DMS79 treated with DMSO at 0.1 percent for 48 hours (cell line): ENCODE measurements at places on chromosomes 1 and 21.
A peak's percentile ranks its signal among the peaks of the same experiment; 100 is the strongest.

DNA sequence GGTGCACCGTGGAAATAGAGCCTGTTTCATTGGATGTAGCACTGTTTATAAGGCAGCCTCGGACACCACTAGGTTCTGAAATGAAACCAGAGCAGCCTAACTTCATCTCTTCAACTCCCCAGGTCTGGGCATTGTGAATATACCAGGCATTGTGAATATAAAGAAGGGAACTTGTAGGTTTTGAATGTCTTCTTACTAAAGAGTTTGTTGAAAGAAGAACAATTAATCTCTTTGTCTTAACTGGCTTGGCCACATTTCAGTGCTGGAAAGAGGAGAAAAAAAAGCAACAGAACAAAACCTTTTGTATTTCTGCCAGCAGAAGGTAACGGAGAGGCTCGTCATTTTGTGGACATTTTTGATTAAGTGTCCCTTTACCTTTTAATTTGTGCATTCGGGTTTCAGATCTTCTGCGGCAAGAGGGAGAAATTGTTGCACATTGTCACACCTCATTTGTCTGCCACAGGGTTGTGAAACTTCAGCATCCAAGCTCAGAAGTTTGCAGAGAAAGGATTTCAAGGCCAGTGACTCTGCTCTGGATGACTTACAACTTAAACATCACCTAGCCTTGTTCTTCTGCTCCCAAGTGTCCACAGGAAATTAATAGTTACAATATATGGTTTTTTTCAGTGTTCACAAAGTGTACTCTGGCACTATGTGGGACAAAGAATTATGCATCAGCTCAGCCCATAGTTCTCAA, 158.3 kb downstream of the KAZN start:
- DNase-seq, result peak; percentile 34

DNA sequence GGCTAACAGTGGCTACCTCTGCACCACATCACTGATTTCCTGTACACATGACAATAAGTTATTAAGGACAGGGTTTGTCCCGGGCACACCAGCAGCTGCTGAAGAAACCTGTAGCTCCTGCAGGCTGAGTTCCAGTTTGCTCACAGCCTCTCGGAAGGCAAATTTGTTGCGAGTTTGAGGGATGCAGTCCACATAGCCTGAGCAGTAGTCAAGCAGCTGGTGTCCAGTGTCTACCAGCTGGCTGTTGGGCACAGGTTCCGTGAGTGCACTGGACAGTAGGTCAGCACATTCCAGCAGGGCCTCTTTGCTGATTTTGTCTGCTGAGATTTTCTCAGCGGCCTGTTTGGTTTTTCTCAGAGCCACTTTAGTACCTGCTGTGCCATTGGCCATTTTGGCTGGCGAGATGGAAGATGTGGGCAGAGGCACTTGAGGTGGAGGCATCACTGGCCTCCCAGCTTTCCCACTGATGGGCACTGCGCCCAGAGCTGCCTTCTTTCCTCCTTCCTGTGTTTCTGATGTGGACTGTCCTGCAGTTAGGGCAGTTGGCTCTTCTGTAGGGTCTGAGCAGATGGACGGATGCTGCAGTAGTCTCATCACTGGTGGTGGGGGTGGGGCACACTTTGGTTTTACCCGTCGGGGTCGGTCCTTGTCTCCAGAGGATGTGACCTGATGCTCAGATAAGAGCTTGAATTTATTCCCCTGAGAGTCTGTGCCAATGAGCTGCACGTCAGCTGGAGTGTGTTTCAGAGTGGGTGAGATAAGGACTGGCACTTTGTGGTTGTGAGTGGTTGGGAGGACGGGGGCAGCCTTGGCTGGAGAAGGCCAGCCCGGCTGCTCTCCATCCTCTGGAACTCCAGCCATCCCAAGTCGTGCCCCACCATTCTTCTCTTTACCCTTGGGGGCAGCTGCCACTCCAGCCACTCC, 26.1 kb downstream of the TOR3A start:
- DNase-seq, result no peak

- no peak for DNase-seq
These were observed 17.8 kb upstream of the SERTAD4 start for GRCh38 chr1:210214573-210215409.

DNA sequence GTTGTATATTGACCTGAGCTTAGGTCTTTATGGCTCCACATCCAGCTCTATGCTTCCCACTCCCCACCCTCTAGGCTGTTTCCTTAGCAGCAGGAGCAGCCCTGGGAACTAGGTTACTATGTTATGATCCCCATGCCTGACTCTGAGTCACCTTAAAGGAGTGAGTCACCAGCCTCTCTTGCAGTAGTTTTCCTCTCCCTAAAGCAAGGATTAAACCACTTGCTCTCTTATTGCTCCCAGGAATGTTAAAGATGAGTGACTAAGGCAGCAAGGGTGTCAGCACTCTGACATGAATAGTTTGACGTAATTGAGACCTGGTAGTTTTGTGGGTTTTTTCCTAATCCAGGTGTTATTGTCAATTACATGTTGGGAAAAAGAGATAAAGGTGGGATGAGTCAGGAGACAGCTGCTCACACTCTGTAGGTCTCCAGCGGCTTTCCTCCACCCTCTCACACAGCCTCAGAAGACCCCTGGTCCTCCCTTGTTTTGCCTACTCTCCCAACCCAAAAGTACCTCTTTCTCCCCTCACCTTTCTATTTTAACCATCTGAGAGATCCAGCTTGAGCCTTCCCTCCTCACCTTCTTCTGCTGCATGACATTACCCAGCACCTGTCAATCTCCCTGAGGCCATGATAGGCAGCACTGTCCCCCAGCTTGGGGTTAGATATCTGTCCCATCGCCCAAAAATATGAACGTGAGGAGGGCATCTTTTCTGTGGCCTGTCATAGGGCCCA, 369.1 kb upstream of the VAMP3 start:
- DNase-seq, result peak; percentile 12

GRCh38 chr1:25537153-25537831, 6.1 kb upstream of the LDLRAP1 start:
- no peak for DNase-seq

DNA sequence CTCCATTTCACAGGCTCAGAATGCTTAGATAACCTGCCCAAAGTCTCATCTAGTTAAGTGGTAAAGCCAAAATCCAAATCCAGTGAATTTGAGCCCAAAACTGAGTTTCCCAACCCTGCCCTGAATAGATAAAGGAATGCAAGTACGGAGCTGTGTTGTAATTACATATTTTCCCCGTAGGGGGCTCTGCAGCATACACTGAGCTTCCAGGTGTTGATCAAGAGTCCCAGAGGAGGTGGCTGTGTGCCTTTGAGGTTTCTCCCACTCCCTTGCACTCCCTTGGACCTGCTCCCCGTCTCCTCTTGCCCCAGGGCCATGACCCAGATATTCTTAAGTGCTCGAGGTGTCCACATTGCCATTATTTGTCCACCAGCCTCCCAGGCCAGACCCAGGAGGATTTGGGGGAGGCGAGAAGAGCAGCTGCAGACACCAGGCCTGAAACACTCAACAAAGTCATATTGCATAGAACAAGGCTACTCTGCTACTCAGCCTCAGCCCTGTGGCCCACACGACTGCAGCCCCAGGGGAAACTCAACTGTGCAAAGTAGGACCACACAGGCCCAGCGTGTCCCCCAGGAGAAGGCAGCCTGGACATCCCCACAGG, 18.4 kb upstream of the LY9 start:
- no peak for DNase-seq

GRCh38 chr1:8858112-8858668, 20.3 kb downstream of the ENO1 start:
- no peak for DNase-seq

DNA sequence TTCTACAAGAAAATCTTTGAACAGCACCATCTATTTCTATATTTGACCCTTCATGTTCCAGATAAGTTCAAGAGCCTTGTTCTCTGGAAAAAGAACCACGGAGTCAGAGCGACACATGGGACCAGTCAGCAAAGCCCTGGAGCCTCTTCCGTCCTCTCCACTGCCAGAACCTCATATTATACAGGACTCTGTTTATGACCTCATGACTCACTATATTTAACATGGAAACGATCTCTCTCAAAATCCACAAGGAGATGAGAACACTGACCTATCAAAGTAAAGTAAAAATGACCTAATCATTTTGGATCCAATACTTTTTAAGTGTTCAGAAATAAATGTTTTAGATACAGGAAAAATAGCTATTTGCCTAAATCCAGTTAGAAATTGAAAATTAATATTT, 124.6 kb upstream of the KRTAP19-8 start:
- no peak for DNase-seq

DNA sequence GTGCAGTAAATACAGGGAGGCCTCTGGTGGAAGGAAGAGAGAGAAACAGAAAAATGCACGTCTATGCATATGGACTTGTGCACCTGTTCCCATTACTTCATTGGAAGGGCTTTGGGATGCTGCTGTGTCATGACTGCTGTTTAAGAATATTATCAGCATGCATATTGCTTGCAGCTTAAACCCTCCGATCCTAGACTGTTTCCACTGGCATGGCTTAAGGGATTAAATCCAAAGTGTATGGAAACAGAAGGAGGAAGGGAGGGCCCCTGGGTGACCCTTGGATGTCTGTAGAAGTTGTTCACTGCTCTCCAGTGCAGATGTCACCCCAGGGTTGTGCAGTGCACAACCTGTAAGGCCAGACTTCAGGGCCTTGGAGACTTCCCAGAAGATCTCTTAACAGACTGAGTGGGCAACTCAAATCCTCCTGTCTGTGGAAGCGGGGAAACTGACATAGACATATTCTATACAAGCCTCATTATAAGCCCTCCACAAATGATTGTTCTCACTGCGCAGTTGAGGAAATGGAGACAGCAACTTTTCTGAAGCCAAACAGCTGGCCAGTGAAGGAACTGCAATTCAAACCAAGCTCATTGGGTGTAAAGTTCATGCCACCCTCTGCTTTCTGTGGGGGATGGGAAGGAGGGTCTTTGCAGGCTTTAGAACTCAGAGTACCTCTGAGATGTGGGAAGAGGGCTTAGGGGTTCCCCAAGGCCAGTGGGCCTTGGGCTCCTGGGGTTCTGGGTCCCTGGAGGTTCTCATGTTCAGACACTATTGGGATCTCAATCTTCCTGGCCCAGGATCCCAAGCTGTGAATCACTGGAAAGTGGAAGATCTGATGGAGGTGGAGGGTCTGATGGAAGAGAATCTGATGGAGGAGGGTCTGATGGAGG, 73.8 kb downstream of the UMODL1 start:
- no peak for DNase-seq

DNA sequence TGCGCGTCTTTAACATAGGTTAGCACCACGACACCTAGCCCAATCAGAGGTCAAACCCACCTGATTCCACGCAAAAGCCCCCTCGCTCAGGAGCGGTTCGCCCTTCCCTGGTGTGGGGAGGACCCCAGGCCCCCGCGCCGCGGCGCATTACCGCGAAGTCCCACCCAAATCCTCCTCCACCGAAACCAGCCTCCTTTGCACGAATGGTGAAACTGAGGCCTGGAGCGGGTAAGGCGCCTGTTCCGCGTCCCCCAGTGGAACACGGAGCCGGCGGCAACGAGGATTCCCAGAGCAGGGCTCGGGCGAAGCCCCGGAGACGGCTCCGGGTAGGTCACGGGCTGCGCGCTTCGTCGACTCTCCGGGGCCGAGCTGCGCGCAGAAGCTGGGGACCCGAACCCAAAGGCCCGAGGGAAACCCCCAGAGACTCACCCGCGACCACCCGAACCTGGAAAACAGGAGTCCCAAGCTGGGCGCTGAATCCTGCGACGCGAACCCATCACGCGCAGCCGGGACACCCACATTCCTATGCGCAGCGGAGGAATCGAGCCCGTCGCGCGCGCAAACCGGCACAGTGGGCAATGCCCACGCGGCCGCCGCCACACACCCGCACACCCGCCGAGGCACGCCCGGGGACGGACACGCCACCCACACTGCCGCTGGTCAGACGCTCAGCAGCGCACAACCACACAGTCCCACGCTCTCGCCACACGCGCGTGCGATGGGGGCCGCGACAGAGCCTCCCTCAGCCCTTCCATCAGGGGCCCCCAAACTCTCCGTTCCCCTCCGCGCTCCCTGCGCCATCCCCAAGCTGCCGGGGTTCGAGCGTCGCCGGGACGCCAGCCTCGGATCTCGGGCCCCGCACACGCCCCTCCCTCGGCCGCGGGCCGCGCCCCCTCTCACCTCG, 507 bp downstream of the GLIS1 start:
- no peak for DNase-seq

DNA sequence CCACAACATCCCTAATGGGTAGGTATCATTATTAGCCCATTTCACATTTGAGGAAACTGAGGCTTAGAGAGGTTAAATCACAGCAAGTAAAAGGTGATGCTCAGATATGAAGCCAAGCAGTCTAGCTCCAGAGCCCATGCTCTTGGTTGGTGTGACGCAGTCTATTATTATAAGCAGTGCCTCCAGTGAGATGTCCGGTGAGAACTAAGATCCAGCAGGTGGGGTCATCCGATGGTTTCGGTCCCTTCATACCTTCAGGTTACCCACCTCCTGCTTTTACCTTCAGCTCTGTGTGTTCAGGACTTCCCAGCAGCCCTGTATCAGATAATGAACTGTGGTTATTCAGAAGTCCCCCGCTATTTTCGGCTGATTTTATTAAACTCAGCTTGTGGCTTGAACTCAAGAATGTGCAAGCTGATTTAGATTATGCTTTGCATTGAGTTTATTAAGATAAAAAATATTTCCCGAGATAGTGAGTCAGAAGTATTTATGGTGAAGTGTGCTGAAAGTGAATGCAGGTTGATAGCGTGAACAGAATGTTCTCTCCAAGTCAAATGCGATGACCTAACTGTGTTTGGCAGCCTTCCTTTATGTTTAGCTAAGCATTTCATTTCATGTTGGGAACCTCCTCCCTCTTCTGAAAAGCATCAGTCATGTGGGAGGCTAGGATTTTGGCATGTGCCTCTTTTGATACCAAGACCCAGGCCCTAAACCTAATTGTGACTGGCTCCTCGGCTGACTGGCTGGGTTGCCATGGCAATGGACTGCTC, 160.9 kb upstream of the UBE2U start:
- no peak for DNase-seq

- DNase-seq, result no peak
These were observed 381.0 kb upstream of the VAMP3 start for GRCh38 chr1:7389906-7390603.

GRCh38 chr1:63775418-63776127, 1.8 kb downstream of the ROR1 start:
- no peak for DNase-seq

GRCh38 chr1:99682291-99682751, 36.4 kb downstream of the PALMD start:
- no peak for DNase-seq

DNA sequence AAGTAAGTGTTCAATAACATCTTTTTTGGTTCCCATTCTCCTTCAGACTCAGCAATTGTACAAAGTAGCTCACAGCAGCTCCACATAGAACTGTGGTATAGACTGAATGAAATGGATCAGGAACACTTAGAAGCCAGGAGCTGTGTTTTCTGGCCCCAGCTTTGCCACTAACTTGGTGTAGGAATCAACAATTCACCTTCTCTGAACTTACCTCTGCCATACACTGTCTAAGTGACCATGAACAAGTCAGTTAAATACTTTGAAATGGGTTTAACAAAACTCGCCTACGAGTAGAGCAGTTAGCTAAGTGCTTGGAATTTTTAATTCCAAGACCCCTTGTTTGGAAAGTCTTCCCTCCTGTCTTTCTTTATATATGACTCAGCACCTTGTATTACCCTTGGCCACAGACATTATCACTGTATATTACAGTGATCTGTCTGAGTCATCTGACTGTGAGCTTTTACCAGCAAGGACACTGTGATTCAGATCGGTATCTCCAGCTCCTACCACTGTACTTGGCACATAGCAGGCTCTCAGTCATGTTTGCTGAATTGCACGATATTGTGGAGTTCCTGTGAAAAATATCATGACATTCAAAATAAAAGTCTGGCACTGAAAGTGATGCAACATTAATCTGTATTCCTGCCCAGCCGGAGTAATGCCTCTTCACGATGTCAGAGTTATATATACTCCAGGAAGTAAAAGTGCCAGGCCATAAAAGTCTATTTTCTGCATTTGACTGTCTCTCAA, 101.7 kb upstream of the BEND5 start:
- no peak for DNase-seq

GRCh38 chr1:219732814-219733491, 120.0 kb upstream of the ZC3H11B start:
- no peak for DNase-seq
